ENCODE measurements at places on chromosomes 7 and 10.

GRCh38 chr7:49341849-49342248 is 417.5 kb downstream of the CDC14C start:
- DNase-seq: no peak

DNA sequence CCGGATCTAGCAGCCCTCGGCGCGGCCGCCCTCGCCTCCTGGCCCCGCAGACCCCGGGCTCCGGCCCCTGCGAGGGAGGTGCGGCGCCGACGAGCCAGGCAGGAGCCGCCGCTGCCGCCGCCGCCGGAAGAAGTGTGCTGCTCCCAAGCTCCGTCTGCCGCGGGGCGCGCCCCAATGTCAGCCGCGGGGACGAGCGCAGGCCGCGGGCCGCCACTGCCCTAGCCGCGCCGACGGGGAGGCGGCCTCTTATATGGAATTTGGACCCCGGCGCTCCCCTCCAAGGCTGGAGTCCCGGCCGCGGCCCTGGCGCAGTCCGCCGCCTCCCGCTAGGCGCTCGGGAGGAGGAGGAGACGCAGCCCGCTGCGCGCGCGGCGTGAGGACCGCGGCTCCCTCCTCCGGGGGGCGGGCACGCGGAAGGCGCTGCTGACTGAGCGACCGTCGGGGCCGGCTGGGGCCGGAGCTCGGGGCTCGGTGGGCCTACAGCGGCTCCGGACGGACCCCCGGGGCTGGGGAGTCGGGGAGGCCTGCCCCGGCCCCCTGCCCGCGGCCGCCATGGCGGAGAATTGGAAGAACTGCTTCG is at the start of gene TRIM8:
Gene TRIM8 (plus strand): TSS at position 414 of the 580 bp plus-strand sequence. CDS start 139 bp downstream, at position 553.
- peak; percentile 22 for DNase-seq

GRCh38 chr7:129523924-129524323 is 21.6 kb downstream of the SMKR1 start:
- no peak for DNase-seq

DNA sequence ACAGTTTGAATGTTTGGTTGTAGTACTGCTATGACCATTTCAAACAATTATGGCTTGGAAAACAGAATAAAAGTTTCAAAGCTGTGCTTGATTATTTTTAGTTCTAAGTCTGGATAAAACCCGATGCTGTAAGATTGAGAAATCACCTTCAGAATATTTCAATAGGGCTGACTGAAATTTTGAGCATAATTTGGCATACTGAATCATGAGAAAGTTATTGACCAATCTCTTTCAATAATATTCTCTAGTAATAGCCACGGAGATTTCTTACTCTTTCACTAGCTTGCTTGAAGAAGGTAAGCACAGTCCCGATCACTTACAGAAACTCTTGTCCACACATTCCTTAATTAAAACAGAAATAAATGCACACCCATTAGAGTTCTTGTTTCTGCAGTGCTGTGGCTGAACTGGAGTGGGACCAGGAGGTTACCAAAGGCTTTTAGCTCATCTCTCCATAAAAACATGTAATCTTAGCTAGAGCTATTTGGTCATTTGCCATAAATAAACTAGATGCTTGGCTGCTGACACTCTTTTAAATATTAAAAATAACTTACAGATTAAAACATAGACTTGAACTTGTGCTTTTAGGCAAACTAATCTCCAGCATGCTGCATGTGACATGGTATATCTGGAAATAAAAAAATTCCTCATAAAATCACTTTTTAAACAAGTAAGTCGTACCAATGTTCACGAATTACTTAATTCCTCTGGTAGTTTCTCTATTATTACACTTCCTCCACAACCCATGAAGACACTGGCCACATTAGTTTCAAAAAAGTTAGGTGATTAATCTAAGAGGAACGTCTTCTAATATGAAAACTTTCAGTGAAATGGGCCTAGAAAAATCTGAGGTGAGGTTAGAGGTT is 97.8 kb downstream of the AGMO start:
- no peak for DNase-seq

GRCh38 chr7:92325858-92326257 is 80.1 kb downstream of the ANKIB1 start:
- no peak for DNase-seq

DNA sequence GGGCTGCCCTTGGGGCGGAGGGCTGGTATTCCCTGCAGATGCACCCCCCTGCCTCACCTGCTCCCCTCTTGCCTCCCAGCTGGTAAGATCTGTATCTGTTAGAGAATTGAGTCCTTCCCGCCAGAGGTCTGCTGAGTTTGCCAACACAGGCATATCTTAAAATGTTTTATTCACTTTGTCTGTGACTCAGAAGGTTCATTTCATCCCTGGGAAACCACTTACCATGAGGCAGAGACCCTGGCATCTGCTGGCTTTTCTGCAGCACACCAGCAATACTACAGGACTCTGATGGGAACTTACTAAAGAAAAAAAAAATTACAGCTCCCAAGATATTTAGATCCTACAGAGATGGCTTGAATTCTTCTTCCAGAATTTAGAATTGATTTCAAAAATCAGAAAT is 131.3 kb downstream of the PLPP4 start:
- DNase-seq: no peak

DNA sequence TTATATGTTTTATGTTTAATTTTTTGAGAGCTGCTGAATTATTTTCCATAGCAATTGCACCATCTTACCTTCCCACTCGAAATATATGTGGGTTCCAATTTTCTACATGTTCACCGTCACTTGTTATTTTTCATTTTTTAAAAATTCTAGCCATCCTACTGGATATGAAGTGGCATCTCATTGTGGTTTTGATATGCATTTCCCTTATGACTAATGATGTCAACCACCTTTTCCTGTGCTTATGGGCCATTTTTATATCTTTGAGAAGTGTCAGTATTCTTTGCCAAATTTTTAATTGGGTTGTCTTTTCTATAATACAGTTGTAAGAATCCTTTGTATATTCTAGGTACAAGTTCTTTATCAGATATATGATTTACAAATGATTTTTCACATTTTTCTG is 27.8 kb downstream of the NHLRC2 start:
- DNase-seq: no peak

DNA sequence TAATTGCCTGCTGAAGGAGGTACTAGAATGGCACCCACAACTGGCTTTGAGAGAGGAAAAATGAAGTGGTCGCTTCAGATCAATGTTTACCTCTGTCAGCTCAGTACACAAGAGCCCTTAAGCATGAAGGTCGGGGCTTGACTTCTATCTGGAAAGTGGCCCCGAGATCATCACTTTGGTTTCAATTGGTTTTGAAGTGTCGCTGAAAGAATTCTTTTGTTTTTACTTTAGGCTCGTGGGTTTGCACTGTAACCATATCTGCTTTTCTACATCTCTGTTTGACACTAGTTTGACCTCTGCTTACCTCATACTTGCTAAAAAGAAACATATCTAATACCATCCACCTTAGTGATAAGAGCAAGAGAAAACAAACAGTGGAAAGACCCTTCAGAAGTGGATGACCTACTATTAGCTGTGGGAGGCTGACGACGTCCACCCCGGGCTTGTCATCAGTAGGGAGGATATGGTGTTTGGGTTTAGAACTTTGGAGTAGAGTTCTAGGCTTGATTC is 361.8 kb downstream of the GATA3 start:
- DNase-seq: no peak

- no peak for DNase-seq
Observed at GRCh38 chr10:34116681-34117271, 698.3 kb downstream of the PARD3 start.

DNA sequence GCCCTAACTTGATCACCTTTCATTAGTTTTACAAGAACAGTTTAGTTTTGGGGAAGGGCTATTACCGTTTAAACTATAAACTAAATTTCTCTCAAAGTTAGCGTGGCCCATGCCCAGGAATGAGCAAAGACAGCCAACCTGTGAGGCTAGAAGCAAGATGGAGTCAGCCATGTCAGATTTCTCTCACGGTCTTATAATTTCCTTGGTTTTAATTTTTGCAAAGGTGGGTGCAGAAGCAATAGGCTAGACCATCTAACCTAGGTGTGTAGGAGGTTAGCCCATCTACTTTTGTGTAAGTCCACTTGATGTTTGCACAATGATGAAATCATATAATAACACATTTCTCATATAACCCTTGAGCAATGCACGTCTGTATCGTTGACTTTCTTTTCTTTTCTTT is 8.9 kb downstream of the CCL24 start:
- DNase-seq: no peak

DNA sequence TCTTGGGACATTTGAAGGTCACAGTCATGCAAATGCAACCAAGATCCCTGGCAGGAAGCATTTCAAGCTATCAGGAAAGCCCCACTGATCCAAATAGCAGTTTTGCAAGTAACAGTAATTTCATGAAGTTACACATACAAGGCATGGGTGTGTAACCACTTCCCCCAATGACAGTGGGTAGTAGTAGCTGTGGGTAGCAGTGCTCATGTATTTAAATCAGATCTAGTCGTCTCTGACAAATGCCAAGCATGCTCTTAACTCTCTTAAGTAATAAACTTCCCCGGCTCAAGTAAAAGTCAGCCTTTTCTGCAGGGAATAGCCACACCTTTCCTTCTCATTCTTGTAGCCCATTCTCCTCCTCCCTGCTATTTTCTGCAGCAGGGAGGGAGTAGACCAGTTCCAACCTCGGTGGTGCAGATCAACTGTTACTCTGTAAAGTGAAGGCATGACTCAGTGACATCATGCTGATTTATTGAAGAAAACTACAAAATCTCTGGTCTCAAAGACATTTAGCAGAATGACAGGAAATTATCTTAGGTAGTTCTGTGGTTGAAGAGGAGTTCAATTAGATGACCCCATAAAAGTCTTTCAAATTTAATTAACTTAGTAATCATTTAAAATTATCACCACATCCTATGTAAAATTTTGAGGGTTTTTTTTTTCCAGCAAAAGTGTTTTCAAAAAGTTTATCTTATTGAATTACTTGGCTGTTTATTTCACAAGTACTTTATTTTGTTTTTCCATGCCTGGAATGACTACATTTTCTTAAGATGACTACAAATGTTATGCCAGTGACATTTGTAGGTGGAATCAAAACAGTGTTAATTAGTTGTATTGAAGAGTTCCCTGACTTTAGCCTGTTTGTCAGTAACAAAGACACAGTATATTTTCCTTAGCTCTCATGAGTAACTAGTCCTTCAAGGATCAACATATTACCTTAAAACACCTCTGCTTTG is 568.3 kb downstream of the INHBA start:
- DNase-seq: no peak

DNA sequence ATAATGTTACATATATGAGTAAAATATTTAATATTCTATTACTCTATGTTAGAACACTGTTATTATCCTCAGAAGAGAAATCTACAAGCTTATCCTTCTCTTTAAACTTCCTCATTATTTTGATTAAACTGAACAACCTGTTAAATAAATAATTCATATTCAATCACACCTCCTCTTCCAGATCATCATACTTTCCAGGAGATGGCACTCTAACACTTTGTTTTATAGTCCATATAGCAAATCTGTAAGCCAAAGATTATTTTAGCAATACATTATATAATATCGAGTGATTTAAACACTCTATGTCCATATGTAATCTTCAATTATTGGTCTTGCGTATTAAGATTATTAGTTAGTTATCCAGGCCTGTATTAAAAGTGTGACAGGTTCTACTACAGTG is 694.1 kb downstream of the ANKRD7 start:
- DNase-seq: no peak

- DNase-seq: no peak
Observed at GRCh38 chr7:1641173-1641572, 28.9 kb upstream of the ELFN1 start.

DNA sequence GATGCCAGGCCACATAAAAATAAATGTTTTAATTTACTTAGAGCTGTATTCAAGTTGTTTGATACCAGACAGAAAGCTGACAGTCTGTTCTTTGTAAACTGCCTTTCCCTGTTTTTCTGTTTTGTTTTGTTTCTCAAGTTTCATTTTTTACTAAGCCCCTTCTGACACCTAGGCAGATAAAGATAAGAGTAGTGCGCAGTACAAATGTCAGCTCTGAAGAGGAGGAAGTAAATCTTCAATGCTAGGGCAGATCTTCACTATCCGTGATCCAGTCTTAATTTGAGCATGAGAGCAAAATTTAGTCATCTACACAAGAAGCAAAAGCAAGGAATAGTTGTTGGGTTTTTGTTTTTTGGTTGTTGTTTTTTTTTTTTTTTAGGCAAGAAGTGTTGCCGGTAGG is 27.3 kb downstream of the MTURN start:
- no peak for DNase-seq

GRCh38 chr7:117992635-117993376 is 119.6 kb upstream of the CTTNBP2 start:
- no peak for DNase-seq

GRCh38 chr10:63720072-63720537 is 198.9 kb downstream of the REEP3 start:
- peak; percentile 22 for DNase-seq

GRCh38 chr10:48285710-48286109 is 11.2 kb upstream of the FRMPD2 start:
- no peak for DNase-seq

GRCh38 chr7:137957887-137958286 is 44.0 kb downstream of the CREB3L2 start:
- DNase-seq: no peak

- no peak for DNase-seq
Observed at GRCh38 chr10:42476101-42476500, 162.3 kb downstream of the ZNF33B start.

GRCh38 chr7:133763076-133763640 is 364.0 kb upstream of the LRGUK start:
- no peak for DNase-seq

DNA sequence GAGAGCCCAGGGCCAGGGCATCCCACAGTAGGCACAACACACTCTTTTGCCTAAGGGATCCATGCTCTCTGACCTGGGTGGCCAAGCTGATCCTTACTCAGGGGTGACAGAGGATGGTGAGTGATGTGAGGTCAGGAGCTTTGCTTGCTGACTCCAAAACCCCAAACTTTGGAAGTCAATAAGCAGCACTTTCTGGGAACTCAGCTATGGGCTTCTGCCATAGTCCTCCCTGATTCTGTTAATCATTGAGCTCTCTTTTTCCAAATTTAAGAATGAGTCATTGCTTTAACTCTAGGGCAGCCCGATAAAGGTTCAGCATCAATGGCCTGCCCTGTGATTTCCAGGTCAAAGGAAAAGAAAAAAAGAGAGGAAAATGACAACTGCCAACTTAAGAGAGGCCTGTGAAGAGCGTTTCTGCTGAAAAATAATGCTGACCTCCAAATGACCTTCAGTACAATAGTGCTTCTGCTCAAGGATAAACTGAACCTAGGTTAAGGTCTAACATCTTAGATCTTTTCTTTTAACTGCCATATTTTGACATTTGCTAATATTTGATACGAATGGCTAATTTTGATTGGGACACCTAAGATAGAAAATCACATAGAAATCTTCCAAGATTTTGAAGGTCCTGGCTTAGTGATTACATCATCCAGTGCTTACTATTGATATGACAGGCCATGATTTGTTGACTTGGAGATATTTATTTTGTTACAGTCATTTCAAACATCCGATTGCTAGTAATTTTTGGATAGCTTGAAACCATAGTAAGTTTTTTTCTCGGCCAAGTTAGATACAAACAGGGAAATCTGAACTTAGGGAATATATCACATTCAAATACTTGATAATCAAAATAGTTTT is 20.8 kb upstream of the RELN start:
- no peak for DNase-seq

DNA sequence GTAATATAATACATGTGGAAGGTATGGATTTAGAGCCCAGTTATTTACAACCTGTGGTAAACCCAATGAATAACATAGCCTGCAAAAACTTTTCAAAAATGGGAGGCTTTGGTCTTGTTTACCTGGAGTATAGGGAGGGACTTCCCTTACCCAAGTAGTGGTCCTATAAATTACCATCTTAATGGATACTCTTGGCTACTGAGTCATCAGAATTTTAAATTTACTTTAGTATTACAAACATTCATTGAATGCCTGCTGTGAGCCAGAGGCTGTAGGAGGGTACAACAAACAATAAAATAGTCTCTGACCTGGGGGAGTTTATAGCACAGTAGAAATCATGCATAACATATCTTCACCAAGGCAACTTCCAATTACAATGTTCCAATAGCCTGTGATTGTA is 365.1 kb downstream of the BBS9 start:
- no peak for DNase-seq
